K562 (cell line): ENCODE measurements at places on chromosomes 13 and 19. TPM values are rescaled to one million over a fixed set of nuclear protein-coding genes. Genes with fewer than 3 reads are reported as not detected.

DNA sequence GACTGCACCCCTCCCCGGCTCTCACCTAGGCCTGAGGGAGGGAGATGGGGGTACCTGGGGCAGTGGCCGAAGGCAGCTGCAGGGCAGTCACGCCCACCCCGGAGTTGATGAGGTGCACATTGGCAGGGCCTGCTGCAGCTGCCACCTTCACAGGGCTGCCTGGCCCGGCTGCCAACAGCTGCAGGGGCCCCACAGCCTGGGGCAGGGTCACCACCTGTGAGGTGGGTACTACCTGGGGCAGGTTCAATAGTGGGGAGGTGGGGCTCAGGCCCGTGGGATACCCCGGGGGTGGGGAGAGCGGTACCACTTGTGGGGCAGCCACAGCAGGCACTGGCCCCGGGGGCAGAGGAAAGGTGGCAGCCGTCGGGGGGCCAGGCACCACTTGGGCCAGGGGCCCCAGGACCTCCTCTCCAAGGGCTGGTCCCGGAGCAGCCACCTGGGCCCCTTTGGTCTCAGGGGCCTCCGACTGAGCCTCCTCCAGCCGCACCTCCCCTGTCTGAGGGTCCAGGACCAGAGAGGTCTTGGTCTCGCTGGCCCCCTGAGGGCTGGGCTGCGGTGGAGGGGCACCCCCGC is 2.7 kb downstream of the SIX5 start:
- no peak for DNase-seq

DNA sequence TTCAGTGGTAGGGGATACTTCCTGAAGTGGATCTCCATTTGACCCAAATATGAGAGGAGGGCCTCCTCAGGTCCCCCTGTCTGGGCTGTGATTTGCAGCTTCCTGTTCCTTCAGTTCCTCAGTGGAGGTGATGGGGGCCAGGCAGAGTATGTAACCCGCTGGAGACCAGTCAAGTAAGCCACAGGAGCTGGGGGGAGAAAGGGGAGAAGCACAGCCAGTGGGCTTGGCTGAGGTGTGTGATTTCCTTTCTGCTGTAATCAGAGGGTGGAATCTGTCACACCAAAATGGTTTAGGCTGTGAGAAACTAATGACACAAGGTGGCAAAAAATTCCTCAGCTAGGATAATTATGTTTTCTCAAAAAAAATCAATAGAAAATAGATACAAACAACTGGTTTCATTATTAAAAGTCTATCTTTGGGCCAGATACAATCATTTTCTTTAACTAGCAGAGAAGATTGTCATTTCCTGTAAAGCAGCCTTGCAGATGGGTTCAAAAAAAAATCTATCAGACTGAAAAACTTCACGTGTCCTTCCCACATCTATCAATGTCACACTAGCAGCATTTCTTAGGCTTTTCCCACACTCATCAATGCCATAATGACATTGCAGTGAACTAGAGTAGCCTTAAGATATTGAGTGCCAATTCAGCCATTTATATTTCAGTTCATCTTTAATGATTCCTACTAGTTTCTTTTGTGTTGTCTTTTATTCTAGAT is 1660.3 kb downstream of the EFNB2 start:
- DNase-seq = no peak

DNA sequence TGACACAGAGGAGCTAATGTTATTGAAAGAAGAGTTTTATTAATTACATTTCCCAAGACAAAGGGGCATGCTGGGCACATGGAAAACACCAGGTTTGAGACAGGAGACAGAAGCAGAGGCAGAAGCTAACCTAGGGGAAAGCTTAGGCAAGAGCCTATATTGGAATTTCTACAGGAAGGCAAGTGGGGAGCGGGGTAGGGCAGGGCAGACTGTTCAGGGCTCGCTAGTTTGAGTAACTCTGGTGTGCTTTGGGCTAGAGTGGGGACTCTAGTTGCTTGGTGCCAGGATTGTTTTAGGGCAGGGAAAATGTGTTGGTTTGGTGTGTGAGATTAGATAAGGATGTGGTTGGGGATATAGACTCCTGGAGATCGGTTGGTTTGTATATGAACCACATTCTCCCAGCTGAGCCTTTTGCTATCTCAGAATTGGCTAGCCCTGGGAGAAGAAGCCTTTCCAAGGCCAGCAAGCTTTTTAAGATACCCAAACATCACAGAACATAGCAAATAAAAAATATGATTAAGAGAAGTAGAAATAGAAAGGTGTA is 8.4 kb upstream of the UFM1 start:
- DNase-seq = peak; percentile 12

DNA sequence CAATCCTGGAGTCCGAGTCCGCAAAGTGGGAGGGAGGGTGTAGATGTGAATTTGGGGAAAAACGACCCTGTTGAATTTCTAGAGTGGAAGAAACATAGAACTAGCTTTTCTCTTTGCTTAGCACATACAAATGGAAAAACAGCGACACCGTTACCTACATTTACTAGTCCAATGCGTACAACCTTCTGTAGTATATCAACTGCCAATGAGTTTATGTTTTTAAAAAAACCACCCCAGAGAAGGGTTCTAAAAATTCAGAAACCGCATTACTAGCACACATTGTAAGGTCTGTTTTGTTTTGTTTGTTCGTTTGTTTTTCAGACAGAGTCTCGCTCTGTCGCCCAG is 332 bp upstream of the SUPT20H start:
- no peak for DNase-seq

- DNase-seq = no peak
Observed at GRCh38 chr13:109088624-109088917, 459.2 kb downstream of the MYO16 start.

- no peak for DNase-seq
Observed at GRCh38 chr13:89066868-89067466, 1395.8 kb downstream of the SLITRK5 start.

DNA sequence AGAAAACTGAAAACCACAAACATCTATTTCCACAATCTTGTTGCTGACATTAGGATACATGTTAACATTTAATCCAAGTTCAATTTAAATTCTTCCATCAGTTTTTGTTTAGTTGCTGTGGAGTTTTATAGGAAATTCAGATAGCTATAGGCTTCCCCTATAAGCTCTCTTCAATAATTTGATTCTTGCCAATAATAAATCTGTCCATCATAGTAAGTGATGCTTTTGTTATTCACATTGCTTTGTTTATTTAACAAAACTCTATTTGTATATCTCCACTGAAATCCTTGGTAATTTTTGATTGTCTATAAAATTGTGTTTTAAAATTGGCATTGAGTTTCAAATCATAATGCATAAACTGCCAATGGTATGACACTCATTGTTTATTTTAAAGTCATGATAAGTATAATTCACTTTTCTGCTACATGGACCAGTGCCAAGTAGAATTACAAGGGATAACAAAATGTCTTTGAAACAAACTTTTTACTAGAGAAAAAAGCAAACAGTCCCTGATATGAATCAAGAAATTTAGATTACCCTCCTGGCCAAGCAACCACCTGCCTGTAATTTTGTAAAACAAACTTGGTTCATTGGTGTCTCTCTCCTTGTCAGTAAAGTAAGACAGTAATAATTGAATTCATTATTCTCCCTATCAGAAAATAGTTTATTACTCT is 577.3 kb upstream of the GPC6 start:
- no peak for DNase-seq

DNA sequence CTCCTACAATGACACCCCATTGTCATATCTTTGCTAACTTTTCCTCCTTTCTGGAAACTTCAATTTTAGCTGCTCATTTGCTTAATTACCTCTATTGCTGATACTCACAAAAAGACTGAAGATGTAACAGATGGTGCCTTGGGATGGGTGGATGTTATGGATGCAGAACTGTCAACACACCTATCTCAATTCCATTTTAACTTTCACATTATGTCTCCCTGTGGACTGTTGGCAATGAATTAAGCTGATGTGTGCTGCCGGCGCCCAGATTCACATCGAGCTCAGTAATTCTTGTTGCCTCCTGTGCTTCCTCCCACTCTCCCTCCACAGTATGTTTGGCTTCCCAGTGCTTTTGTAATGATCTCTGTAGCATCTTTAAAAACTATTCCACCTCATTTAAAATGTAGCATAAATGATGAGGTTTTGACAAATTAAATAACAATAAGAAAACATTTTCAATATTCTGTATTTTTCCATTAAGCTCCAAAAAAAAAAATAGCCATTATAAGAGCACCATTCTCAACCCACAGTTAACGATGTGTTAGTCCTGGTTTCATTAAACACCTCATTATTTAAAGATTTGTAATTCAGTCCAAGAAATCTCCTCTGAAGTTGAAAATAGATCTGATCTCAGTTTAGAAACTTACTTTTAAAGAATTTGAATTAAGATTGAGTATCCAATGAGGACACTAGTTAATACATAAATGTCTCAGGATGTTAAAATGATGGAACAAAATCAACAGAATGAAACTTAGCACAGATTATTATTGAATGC is 99.9 kb upstream of the FAM216B start:
- DNase-seq = no peak

GRCh38 chr13:87798536-87798935 is 127.4 kb downstream of the SLITRK5 start:
- DNase-seq = no peak

DNA sequence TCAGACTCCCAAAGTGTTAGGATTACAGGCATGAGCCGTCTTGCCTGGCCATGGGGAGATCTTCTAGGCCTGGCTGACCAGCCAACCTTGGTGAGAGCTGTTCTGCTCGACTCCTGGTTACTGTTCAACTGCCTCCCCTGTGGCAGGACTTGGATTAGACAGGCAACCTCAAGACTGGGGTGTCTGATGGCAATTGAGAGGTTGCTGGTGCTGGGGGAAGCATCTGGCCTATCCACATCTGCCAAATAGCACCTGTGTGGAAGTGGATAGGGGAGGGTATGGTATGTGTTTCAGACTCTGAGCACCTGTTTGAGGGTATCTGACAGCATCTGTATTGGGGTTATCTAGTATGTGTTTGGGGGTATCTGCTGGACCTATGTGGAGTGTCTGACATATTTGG is 44.7 kb downstream of the ARHGEF18 start:
- no peak for DNase-seq

DNA sequence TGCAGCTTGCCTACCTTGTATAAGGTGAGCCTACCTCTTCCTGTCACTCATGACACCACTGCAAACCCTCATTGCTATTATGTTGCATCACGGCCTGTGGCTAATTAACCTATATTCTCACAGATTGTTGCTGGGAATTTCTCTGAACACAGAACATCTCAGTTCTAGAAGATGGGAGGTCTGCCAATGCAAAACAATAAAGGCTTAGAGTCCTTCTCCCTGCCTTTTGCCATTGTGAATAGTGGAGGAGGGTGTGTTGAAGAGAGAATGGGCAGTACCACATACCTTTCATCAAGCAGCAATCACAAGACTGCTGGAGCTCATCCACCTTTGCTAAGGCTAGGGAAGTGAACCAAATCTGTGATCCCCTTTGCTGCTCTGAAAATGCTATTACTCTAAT is 34.4 kb downstream of the WDFY2 start:
- no peak for DNase-seq

DNA sequence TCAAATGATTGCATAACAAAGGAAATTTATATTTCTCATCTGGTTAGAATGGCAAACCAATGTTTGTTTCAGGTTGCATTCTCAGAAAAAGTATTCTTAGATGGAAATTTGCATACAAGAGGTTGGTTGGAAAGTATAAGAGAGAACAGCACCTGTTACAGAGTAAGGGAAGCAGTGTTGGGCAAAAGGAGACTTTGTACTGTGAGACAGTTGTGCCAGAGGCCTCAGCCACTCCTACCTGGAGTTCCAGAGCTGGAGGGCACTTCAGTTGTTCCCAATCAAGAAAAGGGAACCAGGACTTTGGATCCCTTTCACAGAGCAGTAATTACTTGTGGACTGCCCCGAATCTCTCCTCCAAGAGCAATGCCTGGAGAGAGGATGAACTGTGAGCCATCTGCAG is 81.8 kb downstream of the SPRY2 start:
- DNase-seq = no peak

DNA sequence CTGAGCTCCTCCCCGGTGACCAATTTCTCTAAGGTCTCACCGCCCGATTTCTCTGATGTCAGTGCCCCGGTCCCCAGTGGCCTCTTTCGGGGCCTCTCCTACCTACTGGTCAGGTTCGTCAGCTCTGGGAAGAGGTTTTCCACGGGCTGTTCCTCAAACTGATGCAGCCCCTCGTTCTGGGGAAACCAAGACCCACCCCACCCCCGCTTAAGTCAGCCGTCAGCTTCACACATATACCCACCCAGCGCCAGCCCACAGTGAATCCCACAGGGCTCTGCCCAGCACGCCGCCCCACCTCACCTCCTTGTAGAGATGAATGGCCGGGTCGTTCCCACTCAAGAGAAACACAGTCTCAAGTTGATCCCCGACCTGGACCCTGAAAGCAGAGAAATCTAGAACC is 3.4 kb downstream of the KPTN start:
- DNase-seq = no peak

DNA sequence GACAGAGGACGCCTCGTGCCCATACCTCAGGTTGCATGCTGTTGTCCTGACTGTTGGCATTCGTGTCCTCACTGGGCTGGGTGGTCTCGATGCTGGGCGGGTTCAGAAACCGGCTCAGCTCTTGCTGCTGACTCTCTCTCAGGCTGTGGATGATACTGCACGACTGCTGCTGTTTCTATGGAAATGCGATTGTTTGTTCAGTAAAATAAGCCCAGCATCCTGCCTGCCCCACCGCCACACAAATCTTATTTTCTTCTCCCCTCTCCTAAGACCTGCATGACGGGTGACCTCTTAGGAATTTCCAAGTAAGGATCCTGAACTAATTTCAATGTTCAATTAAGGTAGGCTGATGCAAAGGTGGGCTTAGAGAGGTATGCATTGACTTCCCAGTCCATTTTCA is 356.5 kb downstream of the NALCN start:
- DNase-seq = no peak

- DNase-seq = no peak
Observed at GRCh38 chr13:51892657-51893056, 30.9 kb downstream of the CCDC70 start.

- DNase-seq = no peak
Observed at GRCh38 chr13:112870737-112871287, 98.2 kb upstream of the MCF2L start.

The KANK3 gene
- total RNA-seq = 0.22 and 0.40 TPM in 2 replicates

The WDR88 gene
- total RNA-seq = not detected in 2 replicates

The LNX2 gene
- total RNA-seq = 4.2 and 4.4 TPM in 2 replicates

The ZNF700 gene
- 12.2 and 14.1 TPM in 2 replicates for total RNA-seq

The LILRB5 gene
- not detected in 2 replicates for total RNA-seq

The MAMSTR gene
- 1.00 and 1.3 TPM in 2 replicates for total RNA-seq

The SULT2A1 gene
- total RNA-seq = 0.16 and 0.18 TPM in 2 replicates

The NBEA gene
- 0.07 and 0.16 TPM in 2 replicates for total RNA-seq

The RNASEH2A gene
- total RNA-seq = 53.9 and 64.1 TPM in 2 replicates

The PCSK4 gene
- 5.7 and 7.0 TPM in 2 replicates for total RNA-seq

The COL5A3 gene
- 0.02 TPM in 1 of 2 replicates, not detected in the other for total RNA-seq
